RWPE1 (cell line): ENCODE measurements at places on chromosomes 1 and 21.

- DNase-seq: peak; percentile 68
Measured at GRCh38 chr1:203089001-203089650, 3.3 kb upstream of the MYOG start.

DNA sequence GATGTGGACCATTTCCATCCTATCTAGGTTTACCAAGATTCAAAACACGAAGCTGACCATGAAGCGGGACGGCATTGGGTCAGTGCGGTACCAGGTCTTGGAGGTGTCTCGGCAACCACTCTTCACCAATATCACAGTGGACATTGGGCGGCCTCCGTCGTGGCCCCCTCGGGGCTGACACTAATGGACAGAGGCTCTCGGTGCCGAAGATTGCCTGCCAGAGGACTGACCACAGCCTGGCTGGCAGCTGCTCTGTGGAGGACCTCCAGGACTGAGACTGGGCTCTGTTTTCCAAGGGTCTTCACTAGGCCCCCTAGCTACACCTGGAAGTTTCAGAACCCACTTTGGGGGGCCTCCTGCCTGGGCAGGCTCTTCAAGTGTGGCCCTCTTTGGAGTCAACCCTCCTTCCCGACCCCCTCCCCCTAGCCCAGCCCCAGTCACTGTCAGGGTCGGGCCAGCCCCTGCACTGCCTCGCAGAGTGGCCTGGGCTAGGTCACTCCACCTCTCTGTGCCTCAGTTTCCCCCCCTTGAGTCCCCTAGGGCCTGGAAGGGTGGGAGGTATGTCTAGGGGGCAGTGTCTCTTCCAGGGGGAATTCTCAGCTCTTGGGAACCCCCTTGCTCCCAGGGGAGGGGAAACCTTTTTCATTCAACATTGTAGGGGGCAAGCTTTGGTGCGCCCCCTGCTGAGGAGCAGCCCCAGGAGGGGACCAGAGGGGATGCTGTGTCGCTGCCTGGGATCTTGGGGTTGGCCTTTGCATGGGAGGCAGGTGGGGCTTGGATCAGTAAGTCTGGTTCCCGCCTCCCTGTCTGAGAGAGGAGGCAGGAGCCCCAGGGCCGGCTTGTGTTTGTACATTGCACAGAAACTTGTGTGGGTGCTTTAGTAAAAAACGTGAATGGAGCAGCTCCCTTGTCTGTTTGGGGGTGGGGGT, 864 bp upstream of the CCDC24 start:
- DNase-seq: no peak

DNA sequence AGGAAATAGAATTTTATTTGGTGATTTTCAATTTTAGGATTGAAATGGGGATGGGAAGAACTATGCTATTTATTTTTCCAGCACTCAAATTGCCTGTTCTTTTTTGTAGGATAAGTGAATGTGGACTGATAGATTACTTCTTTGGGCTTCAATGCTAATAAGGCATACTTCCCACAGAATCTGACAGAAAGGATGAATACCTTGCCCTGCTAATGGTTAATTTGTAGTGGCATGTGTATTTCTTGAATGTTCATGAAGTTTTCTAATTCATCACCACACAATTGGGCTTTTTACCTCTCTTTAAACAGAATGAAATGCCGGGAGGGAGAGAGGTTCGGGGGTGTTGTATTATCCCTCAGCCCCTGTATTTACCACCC, 369.1 kb upstream of the ADGRL2 start:
- DNase-seq: no peak

GRCh38 chr1:44275991-44276405, 62.7 kb downstream of the DMAP1 start:
- no peak for DNase-seq

- DNase-seq: no peak
Measured at GRCh38 chr1:2465371-2466269, 10.5 kb upstream of the PLCH2 start.

GRCh38 chr21:21188513-21189195, 190.4 kb downstream of the NCAM2 start:
- DNase-seq: no peak

GRCh38 chr1:232038706-232039677, 412.4 kb downstream of the DISC1 start:
- DNase-seq: peak; percentile 35

DNA sequence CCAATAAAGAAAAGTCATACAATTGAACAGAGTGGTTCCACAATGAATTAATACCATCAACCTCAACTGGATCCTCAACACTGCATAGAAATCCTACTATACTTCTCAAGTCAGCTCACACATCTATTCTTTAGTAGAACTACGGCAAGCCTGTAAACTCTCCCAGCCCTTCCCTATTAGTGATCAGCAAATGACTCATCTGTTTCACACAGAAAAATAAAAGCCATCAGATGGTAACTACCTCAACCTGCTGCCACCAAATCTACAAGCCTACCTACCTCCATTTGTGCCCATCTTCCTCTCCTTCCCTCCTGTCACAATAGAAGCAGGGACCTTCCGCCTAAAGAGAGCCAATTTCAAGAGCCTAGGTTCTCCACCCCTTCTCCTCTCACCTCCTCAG, 63.6 kb downstream of the DMAP1 start:
- DNase-seq: peak; percentile 30

- no peak for DNase-seq
Measured at GRCh38 chr1:10283318-10283984, 73.1 kb downstream of the KIF1B start.

GRCh38 chr1:23114424-23115079, 54.1 kb downstream of the LUZP1 start:
- no peak for DNase-seq

DNA sequence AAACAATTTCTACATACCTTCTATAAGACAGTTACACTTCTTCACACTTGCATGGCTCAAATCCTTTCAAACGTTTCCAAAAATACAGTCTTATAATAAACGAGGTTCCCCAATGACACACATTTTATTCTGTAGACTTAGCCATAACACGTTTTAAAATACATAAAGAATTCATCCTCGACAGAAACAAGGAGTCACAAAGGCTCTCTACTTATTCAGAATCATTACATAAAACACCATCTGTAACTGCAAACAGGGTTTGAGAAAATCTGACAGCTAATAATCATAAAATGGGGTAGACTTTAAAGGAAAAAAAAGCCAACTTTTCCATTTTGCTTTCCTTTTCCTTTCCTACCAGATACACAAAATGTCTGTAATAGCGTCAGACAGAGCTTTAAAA, 1.8 kb downstream of the PIK3R3 start:
- no peak for DNase-seq

GRCh38 chr1:114113411-114114184, 40.1 kb downstream of the SYT6 start:
- DNase-seq: no peak

DNA sequence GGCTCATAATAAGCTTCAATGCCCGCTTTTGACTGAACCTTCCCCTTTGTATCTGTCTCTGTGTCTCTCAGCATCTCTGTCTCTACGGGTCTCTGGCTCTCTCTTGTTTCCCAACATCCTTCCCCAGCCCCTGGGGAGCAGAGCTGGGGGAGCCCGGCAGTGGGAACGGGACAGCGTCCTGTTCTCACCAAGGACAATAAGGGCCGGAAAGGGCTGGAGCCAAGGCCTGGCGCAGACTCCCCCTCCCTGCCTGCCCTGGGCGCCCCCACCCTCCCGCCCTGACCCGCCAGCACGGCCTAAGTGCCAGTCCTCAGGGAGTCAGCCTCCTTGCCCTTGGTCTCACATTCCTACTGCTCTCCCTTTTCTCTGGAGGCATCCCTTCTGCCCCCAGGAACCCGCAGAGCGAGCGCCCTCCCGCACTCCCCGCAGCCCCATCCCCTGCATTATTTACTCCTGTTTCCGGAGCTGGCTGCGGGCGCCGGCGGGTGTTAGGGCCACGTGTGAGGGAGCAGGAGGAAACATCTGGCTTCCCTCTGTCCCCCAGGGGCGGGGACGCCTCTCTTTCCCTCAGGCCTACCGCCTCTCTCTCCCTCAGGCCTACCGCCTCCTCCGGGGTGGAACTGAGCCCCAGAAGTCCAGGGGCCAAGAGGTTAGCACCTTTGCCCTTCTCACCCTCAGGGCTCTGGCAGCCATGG, 6.5 kb downstream of the KRTCAP2 start:
- no peak for DNase-seq

DNA sequence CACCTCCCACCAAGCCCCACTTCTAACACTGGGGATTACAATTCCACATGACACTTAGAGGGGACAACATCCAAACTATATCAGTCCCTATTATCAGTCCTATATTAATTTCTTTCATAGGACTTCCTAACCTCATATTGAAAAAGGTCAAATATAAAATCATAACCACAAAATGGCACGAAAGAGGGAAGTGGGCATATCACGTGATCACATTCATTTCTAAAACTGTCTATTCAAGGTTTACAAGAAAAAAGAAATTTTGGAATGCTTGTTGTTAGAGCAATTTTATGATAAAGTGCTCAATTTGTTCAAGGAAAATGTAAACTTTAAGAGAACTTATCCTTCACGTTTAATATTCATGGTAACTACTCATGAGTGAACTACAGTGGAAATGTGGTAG, 13.2 kb upstream of the CDC7 start:
- DNase-seq: no peak

DNA sequence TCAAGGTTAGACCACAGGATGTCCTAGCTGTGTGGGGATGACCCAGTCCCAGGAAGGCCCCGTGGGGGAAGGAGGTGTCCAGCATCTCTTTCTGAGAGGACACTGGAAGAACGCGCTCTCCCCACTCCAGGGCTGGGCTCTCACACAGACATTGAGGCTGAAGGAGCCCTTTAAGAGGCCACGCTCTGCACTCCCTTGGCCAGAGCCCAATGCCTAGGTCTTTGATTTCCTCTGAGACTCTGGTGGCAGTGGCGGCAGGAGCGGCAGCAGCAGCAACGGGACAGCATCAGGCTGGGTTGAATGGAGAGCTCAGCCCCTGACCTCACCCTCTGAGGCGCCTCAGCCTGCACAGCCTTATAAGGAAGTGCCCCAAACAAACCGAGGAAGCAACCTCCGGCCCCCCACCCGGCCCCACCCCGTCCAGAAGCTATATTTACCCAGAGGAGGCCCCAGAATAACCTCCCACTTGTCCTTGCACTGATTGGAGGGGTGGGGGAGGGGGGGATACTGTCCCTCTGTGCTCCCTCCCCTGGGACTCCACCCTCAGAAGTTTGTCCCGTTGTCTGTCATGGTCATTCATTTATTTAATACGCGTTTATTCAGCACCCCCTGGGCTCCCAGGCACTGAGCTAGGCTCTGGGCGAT, 12.3 kb downstream of the NES start:
- DNase-seq: no peak

DNA sequence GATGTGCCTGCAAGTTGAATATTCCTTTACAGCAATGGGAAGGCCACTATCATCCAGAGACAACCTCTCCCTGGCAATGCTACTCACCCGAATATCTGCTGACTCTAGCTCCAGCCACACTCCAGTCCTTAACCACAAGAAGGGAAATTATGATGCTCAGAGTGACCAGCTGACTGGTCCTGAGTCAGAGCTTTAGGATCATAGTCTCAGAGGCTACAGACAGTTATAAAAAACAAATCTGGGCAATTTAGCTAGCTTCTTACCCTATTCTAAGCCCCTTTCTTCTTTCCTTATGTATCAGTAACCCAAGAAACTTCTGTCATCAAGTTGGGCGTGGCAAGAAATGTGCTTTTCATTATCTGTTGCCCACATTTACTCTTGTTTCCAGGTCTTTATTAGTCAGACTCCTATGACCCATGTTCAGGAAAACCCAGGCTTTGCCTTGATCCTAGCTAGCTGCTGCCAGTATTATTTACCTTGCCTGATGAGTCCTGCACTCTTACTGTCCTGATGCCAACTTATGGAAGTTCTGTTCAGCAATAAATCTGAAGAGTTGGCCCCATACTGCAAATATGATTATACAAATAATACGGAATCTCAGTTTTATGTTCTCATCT, 207.0 kb downstream of the TTLL7 start:
- no peak for DNase-seq

GRCh38 chr21:43693981-43694380, 24.9 kb upstream of the PDXK start:
- DNase-seq: no peak

- no peak for DNase-seq
Measured at GRCh38 chr1:24871306-24871901, 58.7 kb downstream of the RUNX3 start.

GRCh38 chr1:108679586-108680213, 12.4 kb upstream of the PRPF38B start:
- DNase-seq: no peak

GRCh38 chr1:228982637-228983036, 247.4 kb downstream of the RHOU start:
- DNase-seq: no peak

DNA sequence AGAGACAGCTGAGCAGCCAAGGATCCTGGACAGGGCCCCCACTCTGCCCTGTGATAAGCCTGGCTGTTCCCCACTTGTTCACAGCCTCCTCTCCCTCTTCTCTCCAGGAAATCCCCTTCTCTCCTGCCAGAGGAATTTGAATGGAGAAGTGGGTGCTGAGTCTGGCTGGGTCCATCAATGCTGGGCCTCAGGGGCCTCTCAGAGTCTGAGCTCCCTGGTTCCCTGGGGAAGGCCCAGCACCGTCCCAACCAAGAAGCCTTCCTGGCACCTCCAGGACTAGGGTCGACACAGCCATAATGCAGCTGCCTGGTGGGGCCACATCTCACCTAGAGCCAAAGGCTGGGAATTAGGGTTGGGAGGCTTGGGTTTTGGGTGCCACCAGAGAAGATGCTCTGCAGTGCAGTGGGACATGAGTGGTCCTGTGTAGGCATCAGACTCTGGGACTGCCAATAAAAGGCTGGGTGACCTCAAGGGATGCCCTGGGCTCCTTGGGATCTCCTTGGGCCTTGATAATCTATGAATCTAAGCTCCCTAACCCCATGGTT, 2.5 kb downstream of the MYBPH start:
- DNase-seq: no peak

DNA sequence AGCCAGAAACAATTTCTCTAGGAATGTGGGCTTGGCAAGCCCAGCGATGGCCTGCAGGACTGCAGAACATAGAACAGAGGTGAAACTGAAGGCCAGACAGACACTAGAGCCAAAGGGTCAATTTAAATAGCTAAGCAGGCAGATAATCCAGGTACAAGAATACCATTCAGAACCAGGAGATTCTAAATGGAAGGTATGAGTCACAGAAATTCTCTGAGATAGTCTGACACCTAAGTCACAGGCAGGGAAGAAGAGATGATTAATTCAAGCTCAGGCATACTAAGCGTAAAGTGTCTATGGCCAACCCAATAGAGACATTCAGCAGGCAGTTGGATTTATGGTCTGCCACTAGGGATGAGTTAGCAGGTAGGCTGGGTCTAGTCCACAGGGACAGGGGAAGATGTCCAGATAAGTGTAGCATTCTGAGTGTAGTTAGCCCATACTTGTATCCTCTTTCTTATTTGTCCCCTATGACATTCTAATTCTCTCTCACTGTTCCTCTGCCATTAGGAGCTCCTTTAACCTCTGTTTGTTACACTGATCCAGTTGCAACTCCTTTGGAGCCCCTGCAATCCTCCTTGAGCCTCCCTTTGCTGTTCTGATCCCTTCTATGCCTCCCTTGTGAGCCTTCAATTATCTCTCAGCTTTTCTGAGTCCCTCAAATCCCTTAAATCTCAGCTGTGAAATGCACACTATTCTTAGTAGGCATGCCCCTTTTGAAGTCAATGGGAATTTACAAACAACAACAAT, 383.8 kb downstream of the LMO4 start:
- DNase-seq: peak; percentile 17

- DNase-seq: no peak
Measured at GRCh38 chr1:104765085-104765484, 1015.4 kb downstream of the AMY1C start.
